ENCODE measurements at places on chromosomes 2 and 18. TPM values are rescaled to one million over a fixed set of nuclear protein-coding genes. Genes with fewer than 3 reads are reported as not detected.

DNA sequence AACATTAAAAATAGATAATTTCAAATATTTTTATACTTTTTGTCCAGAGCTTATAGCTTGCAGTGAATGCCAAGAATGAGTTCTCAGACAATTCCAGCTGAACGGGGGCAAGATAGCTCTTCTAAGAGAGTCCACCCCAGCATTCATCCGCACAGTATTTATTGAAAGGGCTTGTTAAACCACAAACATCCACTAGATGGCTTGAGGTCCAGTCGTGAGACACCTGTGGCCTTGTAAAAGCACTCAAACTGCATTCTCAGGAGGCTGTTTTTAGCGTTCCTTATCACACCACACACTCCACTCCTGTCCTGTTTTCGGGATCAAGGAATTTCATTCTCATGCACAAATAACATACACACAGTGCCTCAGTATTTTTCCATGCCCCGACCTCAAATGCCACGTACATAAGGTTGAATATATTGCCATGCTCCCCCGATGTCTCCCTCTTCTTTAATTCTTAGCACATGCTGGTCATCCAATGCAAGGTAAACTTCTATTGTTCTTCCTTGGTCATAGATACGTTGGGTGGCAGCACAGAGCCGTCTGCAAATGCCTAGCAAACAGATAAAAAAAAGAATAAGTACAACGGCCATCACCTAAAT is 47.4 kb downstream of the DNAJC10 start:
- peak; percentile 48 for DNase-seq

ACADL gene
- 0.26 TPM for total RNA-seq

DNA sequence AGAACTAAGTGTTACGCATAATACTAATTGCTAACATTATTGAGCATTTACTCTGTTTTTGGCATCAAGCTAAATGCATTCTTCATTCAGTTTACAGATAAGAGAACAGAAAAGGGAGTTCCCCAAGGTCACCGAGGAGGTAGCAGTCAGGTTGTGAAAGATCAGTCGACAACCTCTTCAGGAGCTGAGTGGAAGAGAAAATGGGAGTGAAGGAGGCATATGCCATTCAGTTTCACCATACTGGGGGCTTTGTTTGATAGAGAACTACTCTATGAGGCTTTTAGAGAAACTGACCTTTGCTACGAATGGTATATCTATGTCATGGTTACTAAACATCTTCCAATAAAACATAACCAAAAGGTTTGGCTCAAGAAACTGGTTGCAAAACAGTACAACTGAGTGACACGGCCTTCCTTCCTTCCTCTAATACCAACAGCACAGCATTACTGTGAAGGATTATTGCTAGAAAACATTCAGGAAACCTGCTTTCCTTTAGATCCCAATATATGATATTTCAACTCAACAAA is 112.1 kb downstream of the RBMS1 start:
- DNase-seq, result no peak

DNA sequence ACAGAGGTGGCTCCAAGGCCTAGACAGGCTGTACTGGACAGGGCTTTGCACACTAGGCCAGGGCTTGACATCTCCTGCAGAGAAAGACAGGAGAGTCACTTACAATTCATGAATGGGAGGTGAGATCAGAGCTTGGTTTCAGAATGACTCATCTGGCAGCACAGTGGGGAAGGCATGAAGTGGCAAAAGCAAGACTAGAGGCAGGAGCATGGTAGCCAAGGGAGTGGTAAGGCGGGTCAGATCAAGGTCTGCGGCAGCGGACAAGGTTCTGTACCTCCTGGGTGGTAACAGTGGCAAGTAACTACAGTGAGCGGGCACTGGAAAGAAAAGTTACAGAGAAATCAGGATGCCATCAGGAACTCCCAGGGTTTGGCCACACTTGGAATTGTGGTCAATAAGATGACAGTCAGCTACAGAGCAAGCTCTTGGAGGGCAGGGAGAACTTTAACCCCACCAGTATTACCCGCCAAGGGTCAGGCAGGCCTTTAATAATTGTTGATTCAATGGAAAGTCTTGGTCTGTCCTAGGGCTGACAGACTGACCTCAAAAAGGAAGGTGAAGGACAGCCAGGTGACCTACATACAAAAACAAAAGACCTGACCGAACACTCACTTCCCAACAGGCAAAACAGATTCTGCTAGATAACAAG is 5.7 kb downstream of the MCFD2 start:
- DNase-seq, result peak; percentile 94

GRCh38 chr2:164960159-164960558 is 4.8 kb upstream of the SLC38A11 start:
- no peak for DNase-seq

MOB4 gene
- total RNA-seq, result 15.0 TPM

- peak; percentile 94 for DNase-seq
Measured at GRCh38 chr2:190718652-190719526, 70.0 kb downstream of the NAB1 start.

ZC3H6 gene
- 5.6 TPM for total RNA-seq

MPP4 gene
- total RNA-seq, result 0.13 TPM

Measured in bronchial epithelial cell (primary cell).